CD8-positive, alpha-beta T cell (primary cell): ENCODE measurements at places on chromosomes 12 and 14.

GRCh38 chr14:80536456-80536855 lies 325.2 kb upstream of the DIO2 start:
- no peak for DNase-seq

DNA sequence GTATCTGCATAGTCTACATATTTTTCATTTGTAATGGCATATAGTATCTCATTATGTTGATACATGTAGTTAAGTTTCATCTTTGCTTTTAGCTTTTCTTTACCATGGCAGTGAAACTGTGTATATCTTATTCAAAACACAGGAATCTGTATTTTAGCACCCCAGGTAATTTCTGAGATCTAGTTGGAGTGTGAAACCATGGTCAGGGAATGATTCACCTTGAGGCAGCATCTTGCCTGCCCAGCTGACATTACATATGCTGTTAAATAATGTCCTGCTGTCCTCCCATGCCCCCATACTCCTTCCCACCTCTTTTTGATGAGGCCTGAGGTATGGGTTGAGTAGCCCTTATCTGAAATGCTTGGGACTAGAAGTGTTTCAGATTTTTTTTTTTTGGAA lies 125.4 kb upstream of the ATF1 start:
- no peak for DNase-seq

DNA sequence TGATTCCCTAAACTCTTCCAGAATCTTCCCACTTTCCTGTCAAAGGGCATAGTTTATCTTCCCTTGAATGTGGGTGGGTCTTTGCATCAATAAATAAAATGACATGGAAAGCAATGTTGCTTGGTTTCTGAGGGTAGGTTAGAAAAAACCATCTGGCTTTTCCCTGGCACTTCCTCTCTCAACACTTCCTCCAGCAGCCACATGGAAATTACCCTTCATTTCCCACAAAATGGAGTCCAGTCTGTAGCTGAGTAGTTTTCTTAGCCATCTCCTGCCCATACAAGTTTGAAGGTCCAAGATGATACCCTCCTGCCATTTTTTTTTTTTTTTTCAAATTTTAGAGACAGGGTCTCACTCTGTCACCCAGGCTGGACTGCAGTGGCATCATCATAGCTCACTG lies 11.1 kb upstream of the NDUFA12 start:
- no peak for DNase-seq

DNA sequence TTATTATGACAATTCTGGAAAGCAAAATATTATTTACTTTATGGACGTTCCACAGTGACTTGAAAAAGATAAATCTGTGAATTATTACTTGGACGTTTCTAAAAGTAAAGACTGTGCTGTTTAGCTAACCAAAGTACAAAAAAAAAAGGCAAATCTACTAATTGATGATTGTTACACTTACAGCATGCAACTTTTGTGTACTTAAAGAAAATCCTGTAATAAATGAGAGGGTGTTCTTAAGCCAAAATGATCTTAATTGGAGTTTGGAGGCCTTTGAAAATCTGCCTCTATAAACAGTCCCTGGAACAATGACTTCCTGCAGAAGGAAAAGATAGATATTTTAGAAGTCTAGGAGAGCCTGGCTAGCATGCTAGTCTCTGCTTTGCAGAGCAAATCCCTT lies 434.0 kb upstream of the SYT1 start:
- no peak for DNase-seq

GRCh38 chr12:132292328-132293319 lies 36.8 kb downstream of the GALNT9 start:
- no peak for DNase-seq

GRCh38 chr12:19894050-19894449 lies 454.8 kb downstream of the AEBP2 start:
- no peak for DNase-seq

DNA sequence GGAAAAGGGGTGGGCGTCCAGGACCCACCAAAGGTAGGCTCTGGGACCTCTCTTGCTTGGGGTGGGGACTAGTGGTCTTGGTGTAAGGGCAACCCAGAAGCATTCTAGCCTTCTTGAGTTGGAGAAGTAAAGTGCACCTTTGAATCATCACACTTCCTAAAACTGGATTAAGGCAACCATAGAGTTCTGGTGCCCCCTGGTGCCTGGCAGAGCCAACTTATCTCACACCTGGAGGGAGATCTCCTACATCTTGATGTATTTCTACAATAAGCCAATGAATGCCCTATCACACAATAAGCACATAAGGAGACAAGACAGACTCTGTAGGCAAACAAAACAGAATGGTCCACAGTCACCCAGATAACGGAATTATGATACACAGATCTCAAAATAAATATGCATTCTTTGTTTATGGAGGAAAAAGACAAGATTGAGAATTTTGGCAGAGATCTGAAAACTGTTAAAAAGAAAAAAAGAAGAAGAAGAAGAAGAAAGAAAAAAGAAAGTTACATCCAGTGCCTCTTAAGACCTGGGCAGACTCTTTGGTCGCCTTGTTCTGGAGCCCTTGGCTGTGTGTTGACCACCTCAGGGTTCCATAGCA lies 95.9 kb upstream of the PPP2R5C start:
- DNase-seq, result peak; percentile 32
